ENCODE measurements at places on chromosomes 2 and 18.

DNA sequence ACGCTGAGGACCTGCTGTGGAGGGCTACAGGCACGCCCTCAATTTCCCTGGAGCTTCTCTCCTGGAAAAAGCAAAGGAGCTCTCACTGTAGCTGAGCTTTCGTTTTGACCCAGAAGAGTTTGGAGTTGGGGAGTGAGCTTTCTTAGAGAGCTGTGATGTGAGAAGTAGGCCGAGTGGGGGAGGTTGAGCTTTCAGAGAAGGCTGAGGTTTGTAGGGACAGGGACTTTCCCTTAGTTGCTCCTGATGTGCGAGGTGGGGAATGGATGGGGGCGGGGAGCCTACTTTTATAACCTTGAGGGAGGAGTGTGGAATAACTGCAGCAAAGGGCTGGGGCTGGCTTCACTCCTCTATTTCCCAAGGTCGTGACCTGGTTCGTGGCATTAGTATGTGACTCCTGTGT is 47.1 kb downstream of the ZNF532 start:
- no peak for DNase-seq

- DNase-seq = no peak
Observed at GRCh38 chr2:95110395-95110794, 11.2 kb downstream of the MRPS5 start.

- no peak for DNase-seq
Observed at GRCh38 chr2:220556658-220557057, 929.2 kb downstream of the SLC4A3 start.

DNA sequence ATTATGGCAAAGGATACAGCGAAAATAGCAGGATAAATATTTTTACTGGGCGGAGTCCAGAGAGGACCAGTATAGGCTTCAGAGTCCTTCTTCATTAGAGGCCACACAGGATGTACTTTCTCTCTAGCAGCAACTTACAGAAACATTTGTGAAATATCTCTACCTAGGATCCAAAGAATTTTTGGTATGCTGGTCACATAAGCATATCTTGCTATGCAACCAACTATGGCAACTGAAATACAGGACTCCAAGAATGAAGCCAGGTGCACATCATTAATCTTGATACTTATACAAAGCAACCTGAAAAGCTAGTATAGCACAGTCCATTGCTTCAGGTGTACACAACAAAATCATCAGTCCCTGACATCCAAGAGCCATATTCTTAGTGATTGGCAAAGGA is 59.1 kb upstream of the NABP1 start:
- DNase-seq = no peak

GRCh38 chr2:172313715-172314341 is 113.6 kb upstream of the ITGA6 start:
- DNase-seq = no peak

DNA sequence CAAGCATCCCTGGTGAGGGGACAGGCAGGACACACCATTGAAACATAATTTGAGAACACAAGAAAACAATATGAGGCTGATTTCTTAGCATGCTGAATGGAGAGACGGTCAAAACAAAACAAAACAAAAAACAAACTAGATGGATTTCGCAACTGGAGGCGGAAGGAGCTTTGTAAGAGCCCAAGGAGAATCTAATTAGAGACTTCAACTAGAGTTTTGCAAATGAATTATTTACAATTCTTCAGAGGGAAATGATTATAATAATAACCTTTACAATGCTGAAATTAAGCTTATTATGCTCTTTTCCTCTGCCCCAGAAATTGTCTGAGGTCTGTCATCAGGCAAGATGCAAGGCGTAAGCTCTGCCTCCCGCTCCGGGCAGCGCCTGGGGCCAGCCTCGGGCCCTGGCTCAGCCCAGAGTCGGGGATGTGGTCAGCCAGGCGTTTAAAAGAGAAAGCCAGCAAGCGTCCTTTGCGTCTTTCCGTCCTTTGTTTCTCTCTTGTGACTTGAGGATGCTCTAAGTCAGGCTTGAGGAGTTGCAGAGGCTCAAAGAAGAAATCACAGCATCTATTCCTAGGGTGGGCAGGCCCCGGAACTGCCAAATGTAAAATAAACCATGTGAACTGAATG is 139.6 kb downstream of the TWIST2 start:
- DNase-seq = no peak
